ENCODE measurements at places on chromosomes 7 and 10.
A peak's percentile ranks its signal among the peaks of the same experiment; 100 is the strongest.

GRCh38 chr10:17368708-17369272 lies 85.6 kb downstream of the ST8SIA6 start:
- no peak for DNase-seq

- no peak for DNase-seq
Measured at GRCh38 chr7:2521341-2521745, 1.8 kb downstream of the LFNG start.

DNA sequence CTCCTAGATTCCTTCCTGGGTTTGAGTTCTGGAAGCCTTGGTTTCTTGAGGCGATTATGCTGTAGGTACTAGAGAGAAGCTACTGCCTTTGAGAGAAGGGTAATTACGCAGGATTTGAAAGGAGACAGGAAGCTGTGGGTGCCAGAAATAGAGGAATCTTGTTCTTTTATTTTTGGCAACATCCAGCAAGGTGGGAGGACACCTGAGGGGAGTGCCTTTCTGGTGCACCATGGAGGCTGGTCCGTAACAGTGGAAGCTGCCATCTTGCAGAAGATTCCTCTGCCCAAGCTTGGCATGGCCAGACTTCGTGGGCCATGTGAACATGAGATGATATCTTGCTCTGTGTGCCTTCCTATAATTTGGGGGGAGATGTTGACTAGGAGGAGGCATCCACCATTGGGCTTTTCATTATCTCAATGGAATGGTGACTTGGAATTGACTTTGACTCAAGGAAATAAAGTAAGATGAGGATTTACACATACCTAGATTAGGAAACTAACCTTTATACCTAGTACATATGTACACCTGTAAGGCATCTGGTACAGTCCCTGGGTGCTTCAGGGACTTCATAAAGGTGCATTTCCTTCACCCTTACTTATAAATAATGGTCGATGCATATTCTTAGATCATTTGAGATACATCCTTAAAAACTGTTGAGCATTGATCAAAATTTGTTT lies 98.2 kb downstream of the PFKFB3 start:
- no peak for DNase-seq

DNA sequence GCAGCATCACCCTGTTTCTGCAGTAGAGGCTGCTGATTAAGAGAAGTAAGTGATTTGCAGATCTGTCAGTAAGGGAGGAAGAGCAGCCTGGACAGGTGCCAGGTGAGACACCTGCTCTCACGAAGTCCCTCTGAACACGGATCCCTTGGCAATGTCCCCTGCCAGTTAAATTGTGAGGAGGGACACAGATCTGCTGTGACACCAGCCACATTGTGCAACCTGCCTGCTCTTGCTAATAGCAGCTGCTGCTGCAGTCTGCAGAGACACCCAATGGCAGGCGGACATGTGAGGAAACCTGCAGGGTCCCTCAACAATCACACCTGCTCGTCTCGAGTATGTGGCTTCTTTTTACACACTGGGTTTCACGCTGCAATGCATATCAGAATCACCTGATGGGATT lies 31.9 kb downstream of the ANXA11 start:
- no peak for DNase-seq

GRCh38 chr7:139613971-139614411 lies 90.5 kb downstream of the CLEC2L start:
- DNase-seq: no peak

DNA sequence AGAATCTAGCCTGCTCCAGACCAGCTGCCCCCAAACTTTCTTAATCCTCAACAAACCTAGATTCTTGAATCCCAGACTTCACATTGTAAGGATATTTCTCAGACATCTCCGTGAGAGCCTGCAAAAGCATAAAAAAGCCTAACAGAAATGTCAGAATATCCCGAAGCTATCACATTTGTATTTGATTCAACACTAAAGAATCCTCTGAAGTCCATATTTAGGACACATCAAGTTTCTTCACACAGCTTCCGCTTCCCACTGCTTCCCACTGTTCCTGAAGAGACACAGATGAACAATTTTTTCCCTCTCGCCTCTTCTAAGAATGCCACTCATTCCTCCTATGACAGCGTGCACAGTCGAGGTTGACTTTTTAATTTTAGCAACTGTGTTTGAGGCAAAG lies 396.2 kb upstream of the IGFBP3 start:
- DNase-seq: no peak

DNA sequence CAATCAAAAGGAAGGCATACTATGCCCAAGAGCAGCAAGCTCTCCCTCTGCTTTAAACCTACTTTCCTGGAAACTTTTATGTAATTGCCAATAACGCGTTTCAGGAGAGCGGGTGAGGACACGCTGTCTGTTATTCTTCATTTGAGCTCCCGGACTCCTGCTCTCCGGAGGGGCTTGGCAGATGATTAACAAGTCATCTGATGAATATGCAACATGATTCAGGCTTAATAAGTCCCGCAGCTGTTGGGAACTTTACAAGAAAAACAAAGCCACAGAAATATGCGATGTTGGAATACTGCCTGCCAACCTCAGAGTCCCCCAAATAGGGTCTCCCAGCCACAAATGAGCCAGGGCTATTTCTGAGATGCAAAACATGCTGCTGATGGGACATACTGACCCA lies 348.0 kb downstream of the GPAM start:
- no peak for DNase-seq

DNA sequence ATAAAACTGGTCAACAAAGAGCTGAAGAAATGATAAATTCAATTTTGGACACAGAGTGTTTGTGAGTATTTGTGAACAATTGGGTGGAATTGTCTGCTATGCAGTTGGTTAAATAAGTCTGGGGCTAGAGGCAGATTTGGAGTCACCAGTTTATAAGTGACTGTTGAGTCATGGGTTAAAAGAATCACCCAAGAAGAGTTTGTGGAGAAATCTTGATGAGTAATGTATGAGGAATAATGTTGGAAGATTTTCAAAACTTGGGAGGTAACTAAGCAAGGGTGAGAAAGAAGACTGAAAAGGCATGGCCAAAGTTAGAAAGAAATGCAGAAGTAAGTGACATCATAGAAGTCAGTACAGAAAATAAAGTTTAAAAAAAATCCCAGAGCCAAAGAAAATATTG lies 750.7 kb downstream of the MAGI2 start:
- DNase-seq: no peak

DNA sequence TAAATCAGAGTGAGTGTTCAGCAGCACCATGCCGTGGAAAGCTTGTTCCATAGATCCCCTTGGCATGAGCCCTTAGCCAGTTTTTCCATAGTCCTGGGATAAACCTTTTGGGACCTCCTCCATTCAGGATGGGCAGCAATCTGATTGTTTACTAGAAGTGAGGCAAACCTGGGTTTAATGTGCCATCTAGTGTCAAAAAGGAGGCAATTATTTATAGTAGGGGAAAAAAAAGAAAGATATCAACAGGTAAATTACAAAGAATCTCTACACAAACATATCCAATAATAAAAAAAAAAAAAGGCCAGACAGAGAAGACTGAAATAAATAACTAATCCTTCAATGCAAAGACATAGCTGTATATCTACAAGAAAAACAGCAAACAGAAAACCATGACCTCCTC lies 229.0 kb upstream of the STK17A start:
- no peak for DNase-seq

DNA sequence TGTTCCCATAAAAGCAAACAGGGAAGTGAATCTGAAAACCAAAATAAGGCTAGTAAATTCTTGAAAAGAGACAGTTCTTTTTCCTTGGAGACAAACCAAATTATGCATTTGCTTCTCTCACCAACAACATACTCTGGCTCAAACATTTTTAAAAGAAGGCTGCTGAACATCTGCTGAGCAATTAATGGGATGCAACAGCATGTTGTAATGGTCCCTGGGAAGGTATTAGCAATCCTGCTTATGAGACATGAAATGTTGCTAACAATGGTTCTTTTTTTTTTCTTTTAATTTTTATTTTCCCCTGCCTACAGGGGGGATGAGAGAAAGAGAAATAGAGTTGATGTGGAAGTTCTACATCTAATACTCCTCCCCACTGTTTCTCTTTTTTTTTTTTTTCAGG lies 572.1 kb downstream of the SORCS1 start:
- no peak for DNase-seq

GRCh38 chr7:157757211-157757610 lies 420.4 kb downstream of the DNAJB6 start:
- DNase-seq: no peak

DNA sequence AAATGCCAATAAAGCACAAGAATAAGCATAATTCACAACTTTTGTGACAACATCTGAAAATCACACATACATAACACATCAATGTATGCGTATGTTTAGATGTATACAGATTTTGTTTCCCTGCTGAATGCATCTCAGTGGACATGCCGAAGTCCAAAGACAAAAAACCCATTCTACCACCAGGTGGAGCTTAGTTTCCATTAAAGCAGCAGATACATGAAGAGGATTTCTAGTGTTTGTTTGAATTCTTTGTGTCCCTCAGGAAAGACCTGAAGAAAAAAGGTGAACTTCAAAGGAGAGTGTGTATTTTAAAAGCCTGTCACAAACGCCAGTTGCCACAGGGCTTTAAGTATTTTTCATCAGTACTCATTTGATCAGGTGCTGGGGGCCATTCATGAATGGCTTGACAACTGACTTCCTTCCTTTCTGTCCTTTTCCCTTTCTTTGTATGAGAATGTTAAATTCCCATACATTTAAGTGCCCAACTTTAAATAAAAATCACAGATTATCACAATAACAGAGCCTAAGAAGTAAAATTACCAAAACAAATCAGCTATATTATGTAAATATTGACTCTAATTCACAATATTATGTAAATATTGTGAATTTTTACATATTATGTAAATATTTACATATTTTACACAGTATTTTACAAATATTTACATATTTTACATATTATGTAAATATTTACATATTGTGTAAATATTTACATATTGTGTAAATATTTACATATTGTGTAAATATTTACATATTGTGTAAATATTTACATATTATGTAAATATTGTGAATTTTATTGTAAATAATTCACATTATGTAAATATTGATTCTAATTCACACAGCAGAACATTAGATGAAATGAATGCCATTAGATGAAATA lies 343.0 kb downstream of the CRPPA start:
- DNase-seq: peak; percentile 67

DNA sequence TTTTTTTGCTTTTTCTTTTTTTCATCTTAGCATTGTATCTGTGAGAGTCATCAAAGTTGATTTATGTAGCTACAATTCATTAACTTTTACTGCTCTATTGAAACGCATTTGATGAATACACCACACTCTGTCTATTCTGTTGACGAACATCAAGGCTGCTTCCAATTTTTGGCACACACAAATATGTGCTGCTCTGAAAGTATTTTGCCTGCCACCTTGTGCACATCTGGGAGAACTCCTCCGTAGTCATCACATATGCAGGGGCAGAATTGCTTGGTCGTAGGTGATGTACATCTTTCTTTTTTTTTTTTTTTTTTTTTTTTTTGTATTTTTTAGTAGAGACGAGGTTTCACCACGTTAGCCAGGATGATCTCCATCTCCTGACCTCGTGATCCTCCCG lies 796.8 kb downstream of the KCNMA1 start:
- DNase-seq: no peak

- no peak for DNase-seq
Measured at GRCh38 chr7:112201411-112201810, 4.8 kb downstream of the DOCK4 start.

DNA sequence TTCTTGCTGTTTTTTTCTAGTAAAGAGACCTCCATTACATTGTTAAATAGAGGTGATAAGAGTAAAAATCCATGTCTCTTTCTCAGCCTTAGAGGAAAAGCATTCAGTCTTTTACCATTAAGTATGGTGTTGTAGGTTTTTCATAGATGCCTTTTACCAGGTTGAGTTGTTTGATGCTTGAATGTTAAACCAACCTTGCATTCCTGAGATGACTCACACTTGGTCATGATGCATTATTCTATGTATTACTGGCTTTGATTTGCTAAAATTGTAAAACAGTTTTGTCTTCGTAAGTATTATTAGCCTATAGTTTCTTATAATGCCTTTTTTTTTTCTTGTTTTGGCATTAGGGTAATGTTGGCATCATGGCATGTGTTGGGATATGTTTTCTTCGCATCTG lies 90.0 kb downstream of the ANKRD61 start:
- no peak for DNase-seq

DNA sequence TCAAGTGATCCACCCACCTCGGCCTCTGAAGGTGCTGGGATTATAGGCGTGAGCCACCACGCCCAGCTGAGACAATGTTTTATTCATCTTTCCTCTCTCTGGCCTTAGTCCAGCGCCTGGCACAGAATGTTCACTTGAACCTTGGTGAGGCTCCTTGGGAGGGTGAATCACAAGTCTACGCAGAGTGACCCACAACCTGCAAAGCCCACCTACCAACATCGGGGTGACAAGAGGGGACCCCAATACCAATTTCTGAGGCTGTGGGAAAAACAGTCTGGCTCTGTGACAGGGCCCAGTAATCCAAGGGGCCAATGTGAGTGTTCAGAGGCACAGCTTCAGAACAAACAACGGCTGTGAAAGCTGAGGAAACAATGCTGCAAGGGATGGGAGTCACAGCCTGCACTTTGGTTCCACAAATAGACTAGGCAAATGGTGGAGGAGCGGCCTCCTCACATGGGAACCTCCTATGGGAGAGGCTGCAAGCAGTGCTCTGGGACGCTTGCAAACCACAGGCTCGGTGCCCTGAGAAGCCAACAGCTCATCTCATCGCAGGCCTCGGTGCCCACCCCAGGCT lies 5.6 kb upstream of the MALSU1 start:
- DNase-seq: no peak

- no peak for DNase-seq
Measured at GRCh38 chr10:26031300-26031699, 97.3 kb downstream of the MYO3A start.

GRCh38 chr7:32071466-32072091 lies 1.4 kb upstream of the PDE1C start:
- DNase-seq: no peak

GRCh38 chr10:26368463-26368862 lies 69.7 kb upstream of the APBB1IP start:
- no peak for DNase-seq

- DNase-seq: no peak
Measured at GRCh38 chr7:1552200-1552599, 3.8 kb downstream of the TMEM184A start.

- DNase-seq: no peak
Measured at GRCh38 chr10:89591796-89592271, 53.2 kb downstream of the PANK1 start.

DNA sequence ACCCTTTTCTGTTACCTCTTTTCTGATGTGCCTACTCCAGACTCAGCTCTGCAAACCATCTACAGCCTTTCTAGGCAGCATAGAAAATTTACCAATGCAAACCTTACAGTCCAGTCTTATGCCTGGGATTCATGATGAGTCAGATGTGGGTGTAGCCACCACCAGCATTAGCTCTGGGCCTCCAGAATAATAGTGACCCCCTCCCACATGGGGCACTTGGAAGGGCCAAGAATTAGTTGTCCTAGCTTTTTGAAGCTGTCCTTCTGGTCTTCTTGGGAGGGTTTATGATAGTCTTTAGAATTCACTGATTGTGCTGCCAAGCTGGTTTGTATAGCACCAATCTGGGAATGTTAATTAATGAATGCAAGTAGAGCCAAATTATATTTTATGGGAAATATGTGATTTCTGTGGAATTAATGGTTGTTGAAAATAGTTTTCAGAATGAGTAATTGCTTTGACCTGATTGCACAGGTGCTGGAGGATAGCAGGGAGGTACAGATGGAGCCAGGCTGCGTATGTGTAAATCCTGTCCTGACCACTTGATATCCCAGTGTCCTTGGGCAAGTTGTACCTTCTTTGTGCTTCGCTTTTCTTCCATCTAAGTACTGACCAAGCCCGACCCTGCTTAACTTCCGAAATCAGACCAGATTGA lies 94.8 kb downstream of the CPED1 start:
- peak; percentile 55 for DNase-seq

- DNase-seq: no peak
Measured at GRCh38 chr10:28564905-28565304, 32.0 kb downstream of the WAC start.

- DNase-seq: no peak
Measured at GRCh38 chr7:117220836-117221235, 102.0 kb downstream of the WNT2 start.

All from islet precursor cell (in vitro differentiated cells).